NB4 (cell line): ENCODE measurements at places on chromosomes 3 and 15.

GRCh38 chr3:156472150-156472549 is 82.8 kb downstream of the SSR3 start:
- DNase-seq, result no peak

DNA sequence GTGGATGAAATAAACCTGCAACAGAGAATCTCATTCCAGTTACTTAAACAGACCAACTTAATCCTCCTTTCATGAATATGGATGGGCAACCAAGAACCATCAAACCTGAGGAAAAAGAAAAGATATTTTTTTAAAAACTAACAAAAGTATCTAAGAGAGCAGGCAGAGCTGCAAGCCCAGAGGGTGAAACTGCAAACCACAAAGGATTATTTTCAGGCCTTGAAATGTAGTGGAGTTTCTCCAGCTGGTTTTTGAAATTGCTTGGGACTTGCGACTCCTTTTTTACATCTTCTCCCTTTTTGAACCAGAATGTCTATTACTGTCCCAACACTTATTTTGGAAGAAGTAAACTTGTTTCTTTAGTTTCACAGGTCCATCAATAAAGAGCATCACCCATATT is 87.4 kb downstream of the STAG1 start:
- DNase-seq, result no peak

DNA sequence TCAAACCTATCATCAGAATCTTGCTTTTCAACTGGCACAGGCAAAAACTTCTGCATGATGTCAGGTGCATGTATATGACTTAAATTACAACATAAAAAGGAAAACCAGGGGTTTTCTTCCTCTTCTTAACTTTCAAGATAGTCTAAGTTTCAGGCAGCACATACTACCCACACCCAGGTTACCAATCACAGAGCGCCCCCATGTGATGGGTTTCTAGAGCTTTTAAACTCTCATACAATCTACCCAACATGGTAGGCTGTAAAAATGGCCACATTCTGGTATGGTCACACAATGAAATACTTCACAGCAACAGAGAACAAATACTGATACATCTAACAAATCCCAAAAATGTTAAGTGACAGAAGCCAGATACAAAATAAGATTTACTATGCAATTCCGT is 7.4 kb downstream of the MESD start:
- DNase-seq, result peak; percentile 38

GRCh38 chr3:66466606-66467270 is 34.1 kb downstream of the LRIG1 start:
- no peak for DNase-seq

GRCh38 chr3:172846103-172846561 is 95.6 kb downstream of the ECT2 start:
- DNase-seq, result peak; percentile 56

GRCh38 chr3:31027191-31027761 is 132.8 kb upstream of the GADL1 start:
- no peak for DNase-seq

GRCh38 chr3:99500485-99500884 is 137.9 kb upstream of the COL8A1 start:
- no peak for DNase-seq

GRCh38 chr15:39585389-39585841 is 4.5 kb downstream of the THBS1 start:
- no peak for DNase-seq

DNA sequence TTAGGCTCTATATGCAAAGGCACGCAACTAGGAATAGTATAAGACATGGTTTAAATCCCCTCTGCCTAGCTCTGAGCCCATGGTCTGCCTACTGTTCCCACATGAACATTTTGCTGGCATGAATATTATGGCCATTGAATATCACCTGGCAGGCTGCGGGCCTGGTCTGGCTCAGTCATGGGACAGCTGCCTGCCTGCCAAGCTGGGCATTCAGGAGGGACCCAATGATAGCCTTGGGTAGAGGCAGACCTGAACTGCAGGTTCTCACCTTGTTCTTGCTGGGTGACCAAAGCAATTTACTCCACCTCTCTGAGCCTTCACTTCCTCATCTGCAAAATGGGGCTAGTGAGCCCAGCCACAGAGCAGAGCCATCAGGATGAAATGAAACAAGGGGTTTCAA is 11.3 kb downstream of the RBP1 start:
- no peak for DNase-seq
